Right ventricle myocardium inferior (tissue), 1 donor: ENCODE measurements at places on chromosomes 1 and 21. TPM values are rescaled to one million over a fixed set of nuclear protein-coding genes. Genes with fewer than 3 reads are reported as not detected.

Gene KRTAP11-1
- not detected for total RNA-seq

Gene SPRR2B
- not detected for total RNA-seq

Gene KRTCAP2
- 118 TPM for total RNA-seq

Gene GJC2
- 1.6 TPM for total RNA-seq
